Activated naive CD8-positive, alpha-beta T cell treated with anti-CD3 and anti-CD28 coated beads for 36 hours (primary cell): ENCODE measurements at places on chromosomes 3 and 15.

DNA sequence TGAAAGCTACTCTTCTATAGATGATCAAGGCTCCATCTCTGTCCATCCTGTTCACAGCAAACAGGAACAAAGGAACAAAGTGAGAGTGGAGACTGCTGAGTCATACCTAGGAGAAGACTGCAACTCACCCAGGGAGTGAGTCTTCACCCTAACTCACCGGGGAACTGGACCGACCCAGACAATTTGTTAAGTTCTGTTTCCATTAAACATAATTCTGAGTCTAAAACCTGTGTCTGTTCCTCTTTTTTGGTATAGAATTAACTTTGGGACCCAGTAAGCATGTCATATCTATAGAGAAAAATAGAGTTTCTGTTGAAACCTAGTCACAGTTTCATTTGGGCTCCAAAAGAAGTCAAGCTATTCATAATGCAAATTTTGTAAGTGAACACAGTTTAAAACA is 21.6 kb downstream of the CCDC80 start:
- DNase-seq: no peak

DNA sequence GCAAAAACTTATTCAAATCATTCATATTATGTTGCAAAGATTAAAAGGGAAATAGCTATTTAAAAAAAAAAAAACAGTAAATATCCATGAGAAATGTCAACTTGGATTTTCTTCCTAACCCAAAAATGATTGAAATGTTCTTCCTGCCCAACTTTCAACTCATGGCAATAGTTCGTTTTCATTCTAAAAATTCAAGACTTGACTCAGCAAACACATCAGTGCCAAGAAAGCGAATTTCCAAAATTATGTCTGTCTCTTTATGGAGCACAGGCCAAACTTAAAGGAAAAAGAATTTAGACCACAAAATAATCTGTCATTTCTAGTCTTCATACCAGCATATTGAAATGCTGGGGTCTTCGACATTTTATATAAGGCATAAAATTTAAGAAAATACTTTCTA is 63.7 kb downstream of the MAGI1 start:
- no peak for DNase-seq

DNA sequence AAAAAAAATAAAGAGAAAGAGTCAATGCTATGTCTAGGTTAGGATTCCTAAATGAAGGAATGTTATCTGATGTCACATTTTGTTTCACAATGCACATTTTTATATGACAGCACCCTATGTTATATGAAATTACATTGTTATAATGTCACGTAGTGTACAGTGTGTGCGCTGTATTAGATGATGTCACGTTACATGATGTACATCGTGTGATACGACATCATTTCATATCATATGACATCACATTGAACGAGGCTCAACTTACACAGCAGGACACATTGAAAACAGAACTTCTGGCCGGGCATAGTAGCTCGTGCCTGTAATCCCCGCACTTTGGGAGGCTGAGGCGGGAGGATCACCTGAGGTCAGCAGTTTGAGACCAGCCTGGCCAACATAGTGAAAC is 150.0 kb downstream of the OCA2 start:
- DNase-seq: no peak

DNA sequence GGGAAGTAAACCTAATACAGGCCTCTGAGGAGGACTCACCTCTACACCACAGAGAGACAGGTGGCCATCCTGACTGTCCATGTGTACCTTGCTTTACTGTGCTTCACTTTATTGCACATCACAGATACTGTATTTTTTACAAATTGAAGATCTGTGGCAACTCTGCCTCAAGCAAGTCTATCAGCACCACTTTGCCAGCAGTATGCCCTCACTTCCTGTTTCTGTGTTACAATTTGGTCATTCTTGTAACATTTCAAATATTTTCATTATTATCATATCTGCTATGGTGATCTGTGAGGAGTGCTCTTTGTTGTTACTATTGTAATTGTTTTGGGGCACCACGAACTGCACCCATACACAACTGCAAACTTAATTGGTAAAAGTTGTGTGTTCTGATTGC is 78.0 kb downstream of the BBX start:
- DNase-seq: no peak

GRCh38 chr3:101779822-101780381 is 891 bp downstream of the NXPE3 start:
- DNase-seq: no peak

GRCh38 chr3:12139111-12139511 is 19.6 kb downstream of the TIMP4 start:
- peak; percentile 30 for DNase-seq

DNA sequence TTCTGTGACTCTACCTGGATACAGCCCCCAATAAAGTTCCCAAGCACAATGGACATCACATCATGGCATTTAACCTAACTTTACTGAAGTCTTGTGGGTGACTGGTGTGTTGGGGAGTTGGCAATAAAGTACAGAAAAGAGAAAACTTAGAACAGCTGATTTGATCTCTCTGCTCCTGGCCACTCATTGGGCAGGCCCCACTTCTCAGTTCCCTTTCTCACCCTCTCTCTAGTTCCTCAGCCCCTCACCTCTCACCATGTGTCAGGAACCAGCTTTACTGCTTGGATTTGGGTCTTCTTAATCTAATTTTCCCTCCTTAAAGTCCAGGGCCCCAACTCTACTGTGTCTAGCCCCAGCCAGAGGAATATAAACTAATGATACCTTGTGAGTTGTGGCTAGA is 713 bp upstream of the MUC13 start:
- no peak for DNase-seq

- DNase-seq: peak; percentile 90
Observed at GRCh38 chr3:172591876-172592771, 68.9 kb upstream of the TNFSF10 start.
